Fibroblast of the aortic adventitia (primary cell): ENCODE measurements at places on chromosomes 1 and 21. TPM values are rescaled to one million over a fixed set of nuclear protein-coding genes. Genes with fewer than 3 reads are reported as not detected.

Gene NLRP3
- total RNA-seq, result under 0.01 TPM in 1 of 2 replicates, not detected in the other

Gene SPOCD1
- 3.4 and 37.2 TPM in 2 replicates for total RNA-seq

DNA sequence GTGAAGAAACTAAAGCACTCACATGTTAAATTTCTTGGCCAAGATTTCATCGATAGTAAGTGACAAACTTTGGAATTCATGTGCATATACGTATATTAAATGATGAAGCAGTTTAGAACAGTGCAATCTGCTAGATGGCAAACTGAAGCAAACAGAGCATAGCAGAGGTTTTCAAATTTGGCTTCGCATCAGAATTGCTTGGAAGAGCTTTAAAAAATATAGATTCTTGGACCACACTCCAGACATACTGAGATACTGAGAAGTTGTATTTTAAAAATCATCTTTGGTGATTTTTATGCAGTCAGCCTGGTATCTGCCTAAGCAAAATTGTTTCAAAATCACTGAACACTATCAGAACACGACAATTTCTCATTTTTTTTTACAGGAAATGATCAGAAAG, 709.2 kb downstream of the PLA2G4A start:
- DNase-seq, result no peak

Gene LCE6A
- not detected in 2 replicates for total RNA-seq

DNA sequence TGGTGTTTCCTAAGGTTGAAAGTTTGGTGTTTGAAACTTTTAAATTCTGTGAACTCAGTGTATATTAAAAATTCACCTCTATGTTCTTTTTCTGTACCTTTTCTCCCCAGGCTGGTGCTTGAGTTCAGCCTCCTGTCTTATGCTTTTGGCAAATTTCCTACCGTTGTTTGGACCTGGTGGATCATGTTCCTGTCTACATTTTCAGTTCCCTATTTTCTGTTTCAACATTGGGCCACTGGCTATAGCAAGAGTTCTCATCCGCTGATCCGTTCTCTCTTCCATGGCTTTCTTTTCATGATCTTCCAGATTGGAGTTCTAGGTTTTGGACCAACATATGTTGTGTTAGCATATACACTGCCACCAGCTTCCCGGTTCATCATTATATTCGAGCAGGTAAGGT, 24.9 kb upstream of the AXDND1 start:
- DNase-seq, result no peak

Gene PAPPA2
- 7.0 and 15.9 TPM in 2 replicates for total RNA-seq

Gene SH3BGRL3
- 18.1 and 114 TPM in 2 replicates for total RNA-seq

DNA sequence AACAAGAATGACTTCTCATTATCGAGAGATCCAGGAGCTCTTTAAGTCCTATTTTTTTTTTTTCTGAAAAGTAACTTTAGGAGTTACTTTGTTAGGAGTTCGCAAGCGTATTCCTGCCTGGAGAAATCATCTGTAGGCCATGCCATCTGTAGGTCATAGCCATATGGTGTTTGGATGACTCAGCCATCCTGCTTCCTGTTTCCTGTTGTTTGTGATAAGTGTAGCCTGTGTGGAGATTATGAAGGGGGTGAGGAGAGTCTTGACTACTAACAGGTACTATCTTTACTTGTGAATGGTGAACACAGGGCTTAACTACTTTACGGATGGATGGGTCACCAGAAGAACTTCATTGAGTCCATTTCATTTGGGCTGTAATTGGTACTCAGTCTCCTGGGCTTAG, 327.2 kb downstream of the PTPRU start:
- peak; percentile 5 for DNase-seq

GRCh38 chr1:67687649-67688048, 2.6 kb downstream of the GADD45A start:
- peak; percentile 95 for DNase-seq

Gene SPRR2E
- total RNA-seq, result not detected in 2 replicates

Gene PFKFB2
- total RNA-seq, result 6.9 and 9.0 TPM in 2 replicates

Gene C4BPB
- not detected in 2 replicates for total RNA-seq

- peak; percentile 89 for DNase-seq
Measured at GRCh38 chr1:170623171-170623570, 40.8 kb upstream of the PRRX1 start.

DNA sequence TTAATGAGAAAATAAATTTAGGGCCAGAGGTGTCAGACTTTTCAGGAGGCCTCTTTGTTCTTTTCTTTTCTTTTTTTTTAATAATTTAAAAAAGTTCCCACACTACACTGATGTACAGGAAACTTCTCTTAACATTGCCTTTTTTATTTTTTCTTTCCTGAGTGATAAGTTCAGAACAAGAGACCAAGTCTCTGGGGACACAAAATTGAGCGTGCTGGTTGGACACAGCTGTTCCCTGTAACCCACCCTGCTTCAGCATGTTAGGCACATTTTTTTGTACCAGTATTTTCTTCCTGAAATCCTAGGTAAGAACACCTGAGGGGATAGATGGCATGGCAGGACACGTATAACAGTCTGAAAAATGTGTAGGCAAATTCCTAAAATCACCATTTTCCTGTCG, 50.1 kb downstream of the PBX1 start:
- peak; percentile 37 for DNase-seq

- no peak for DNase-seq
Measured at GRCh38 chr1:75641325-75641724, 30.4 kb upstream of the SLC44A5 start.

GRCh38 chr21:46116189-46116775, 18.4 kb downstream of the COL6A2 start:
- no peak for DNase-seq

DNA sequence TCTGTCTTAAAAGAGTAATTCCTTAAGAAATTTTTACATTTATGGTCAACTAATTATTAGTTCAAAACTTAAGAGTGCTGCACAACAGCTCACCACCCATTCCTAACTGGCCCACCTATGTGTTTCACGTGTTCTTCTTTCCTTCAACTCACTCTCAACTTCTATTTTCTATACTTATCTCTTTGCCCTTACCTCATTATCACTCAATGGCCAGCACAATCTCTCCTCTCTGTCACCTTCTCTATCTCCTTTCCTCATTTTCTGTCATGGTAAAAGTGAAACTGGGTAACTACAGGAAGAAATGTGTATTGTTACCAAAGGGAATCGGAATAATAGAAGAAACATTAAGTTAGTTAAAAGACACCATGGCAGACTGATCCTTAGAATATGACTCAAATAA, 43.1 kb downstream of the DENND1B start:
- no peak for DNase-seq

DNA sequence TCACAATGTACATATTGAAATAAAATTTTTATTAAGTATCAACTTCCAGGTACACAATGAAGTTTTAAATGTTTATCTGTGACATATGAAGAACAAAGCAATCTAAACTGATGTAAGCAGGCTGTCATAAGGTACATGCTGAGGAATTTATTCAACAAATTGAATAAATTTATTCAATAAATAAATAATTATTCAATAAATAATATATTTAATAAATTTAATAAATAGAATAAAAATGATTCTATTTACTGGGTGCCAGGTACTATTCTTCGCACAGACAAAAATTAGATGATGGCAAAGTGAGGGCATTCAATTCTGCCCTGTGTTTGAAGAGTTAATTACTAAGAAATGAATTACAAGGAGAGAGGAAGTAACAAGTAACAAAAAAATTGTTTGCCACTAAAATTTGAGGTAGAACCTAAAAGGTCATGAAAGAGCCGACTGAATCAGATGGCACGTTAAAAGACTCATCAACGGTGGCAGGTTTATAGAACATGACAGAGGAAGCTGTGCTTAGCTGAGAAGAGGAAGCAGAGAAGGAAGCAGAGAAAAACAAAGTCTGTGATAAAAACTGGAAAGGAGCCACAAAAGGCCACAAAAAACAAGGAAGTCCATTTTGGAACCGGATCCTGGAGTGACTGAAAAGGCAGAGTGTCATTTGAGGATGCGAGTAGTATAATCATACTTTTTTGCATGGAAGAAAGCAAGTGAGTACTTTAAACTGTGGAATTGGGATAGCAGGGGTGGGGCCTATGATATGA, 2.2 kb upstream of the USP24 start:
- DNase-seq, result no peak

- peak; percentile 45 for DNase-seq
Measured at GRCh38 chr1:186175588-186175987, 199.5 kb downstream of the TPR start.

Gene TRABD2B
- under 0.01 and 0.16 TPM in 2 replicates for total RNA-seq

DNA sequence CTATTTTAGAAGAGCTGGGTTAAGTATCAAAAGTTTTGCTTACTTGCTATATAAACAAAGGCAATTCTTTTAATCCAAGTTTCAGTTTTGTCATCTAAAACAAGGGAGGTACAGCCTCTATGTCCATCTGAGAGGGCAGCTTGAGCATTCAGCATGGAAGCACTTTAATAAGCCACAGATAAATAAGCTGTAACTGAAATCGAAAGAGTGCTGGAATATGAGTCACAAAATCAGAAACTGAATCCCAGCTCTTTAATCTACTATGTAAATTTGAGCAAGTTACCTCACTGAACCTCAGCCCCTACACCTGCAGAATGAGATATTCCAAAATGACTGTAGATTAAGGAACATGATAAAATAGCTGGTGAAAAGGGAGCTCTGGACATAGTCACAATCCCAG, 80.0 kb upstream of the HP1BP3 start:
- no peak for DNase-seq

GRCh38 chr1:117499071-117499470, 106.8 kb upstream of the TENT5C start:
- no peak for DNase-seq

DNA sequence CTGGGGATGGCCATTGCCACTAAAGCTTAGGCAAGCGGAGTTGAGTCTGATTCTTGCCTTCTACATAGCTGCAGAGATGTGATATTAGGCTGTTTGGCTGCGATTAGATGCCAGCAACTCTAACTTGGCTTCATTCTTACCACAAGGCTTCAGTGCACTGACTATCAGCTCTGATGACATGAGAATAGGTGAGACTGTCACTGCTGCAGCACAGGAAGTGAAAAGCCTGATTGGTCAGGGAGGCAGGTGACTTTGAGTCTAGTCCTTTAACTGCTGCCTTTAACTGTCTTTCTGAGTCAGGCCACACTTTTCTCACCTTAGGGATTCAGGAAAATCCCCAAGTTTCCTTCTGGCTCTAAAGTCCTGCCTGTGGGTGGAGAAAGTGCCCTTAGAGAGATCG, 14.1 kb upstream of the PLXNA2 start:
- DNase-seq, result no peak

- DNase-seq, result no peak
Measured at GRCh38 chr1:237556911-237557310, 333.8 kb downstream of the ZP4 start.

- no peak for DNase-seq
Measured at GRCh38 chr1:234913771-234914170, 214.9 kb downstream of the TOMM20 start.

DNA sequence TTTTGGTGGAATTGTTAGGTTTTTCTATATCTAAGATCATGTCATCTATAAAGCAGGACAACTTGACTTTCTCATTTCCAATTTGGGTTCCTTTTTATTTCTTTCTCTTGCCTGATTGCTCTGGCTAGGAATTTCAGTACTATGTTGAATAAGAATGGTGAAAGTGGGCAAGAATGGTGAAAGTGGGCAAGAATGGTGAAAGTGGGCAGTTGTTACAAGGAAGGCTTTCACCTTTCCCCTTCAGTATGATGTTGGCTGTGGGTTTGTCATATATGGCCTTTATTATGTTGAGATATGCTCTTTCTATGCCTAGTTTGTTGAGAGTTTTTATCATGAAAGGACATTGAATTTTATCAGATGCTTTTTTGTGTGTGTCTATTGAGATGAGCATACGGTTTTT, 64.5 kb downstream of the XPR1 start:
- DNase-seq, result no peak

- peak; percentile 22 for DNase-seq
Measured at GRCh38 chr1:78369546-78369945, 121.2 kb upstream of the PTGFR start.

DNA sequence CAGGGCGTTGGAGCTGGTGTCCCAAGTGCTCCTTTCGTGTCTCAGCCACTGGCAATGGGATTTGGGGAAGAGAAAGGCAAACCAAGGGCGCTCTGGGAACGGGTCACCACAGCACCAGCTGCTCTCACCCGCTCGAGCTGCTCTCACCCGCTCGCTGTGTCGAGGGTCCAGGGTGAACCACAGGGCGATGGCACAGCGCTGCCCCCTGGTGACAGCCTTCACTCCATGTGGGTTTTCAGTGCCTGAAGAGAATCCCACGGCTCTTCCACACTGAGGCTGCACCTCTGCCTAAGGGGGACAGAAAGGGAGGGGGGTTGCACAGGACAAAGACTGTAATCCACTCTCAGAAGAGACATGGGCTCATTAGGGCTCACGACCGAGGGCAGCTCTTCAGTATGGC, 7.1 kb upstream of the CLDN19 start:
- peak; percentile 13 for DNase-seq

- no peak for DNase-seq
Measured at GRCh38 chr21:36859744-36860501, 106.5 kb downstream of the HLCS start.

GRCh38 chr1:230303822-230304221, 122.3 kb downstream of the PGBD5 start:
- DNase-seq, result peak; percentile 67

- DNase-seq, result no peak
Measured at GRCh38 chr1:246582301-246583055, 16.2 kb downstream of the CNST start.

GRCh38 chr1:153354515-153355193, 3.0 kb upstream of the S100A9 start:
- DNase-seq, result no peak

DNA sequence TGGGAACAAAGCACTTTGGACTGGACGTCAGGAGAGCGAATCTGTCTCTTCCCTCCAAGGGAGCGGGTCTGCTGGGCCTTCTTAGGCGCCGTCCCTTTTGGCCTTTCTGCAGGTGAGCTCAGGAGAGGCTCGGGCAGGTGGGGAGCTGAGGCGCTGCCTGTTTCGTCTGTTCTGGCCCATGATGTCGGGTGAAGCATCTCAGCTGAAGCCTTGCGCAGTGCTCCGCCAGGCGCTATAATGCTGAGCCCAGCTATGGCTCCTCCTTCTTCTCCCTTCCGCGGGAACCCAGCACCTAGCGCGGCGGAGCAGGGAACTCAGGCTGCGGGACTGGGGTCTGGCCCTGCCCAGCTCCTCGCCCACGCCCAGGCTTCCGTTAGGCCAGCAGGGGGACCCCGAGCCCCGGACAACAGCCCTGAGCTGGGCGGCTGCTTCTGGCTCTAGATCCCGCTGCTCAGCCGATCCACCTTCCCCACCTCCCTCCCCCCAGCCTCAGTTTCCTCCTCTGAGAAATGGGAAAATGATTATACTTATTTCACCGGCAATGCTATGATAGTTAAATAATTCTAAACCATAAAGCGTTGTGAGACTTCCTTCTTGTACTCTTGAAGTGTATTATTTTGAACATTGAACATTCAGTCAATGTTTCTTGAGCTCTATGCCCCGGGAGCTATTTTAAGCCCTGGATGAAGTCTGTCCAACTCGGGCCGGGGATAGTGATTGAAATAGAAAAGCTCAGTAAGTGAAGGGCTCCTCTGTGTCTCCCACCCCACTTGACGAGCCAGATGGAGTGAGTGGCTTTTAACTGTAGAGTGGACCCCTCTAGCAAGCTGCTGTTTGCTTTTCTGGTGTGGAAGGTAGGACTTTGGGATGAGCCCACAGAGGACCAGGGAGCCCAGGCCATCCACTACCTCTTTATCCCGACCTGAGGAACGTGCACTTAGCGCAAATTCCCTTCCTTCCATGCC, 9.6 kb upstream of the ADORA1 start:
- peak; percentile 63 for DNase-seq

Gene PLD5
- total RNA-seq, result under 0.01 TPM in 1 of 2 replicates, not detected in the other
